ENCODE measurements at places on chromosomes 2 and 18. TPM values are rescaled to one million over a fixed set of nuclear protein-coding genes. Genes with fewer than 3 reads are reported as not detected.

DNA sequence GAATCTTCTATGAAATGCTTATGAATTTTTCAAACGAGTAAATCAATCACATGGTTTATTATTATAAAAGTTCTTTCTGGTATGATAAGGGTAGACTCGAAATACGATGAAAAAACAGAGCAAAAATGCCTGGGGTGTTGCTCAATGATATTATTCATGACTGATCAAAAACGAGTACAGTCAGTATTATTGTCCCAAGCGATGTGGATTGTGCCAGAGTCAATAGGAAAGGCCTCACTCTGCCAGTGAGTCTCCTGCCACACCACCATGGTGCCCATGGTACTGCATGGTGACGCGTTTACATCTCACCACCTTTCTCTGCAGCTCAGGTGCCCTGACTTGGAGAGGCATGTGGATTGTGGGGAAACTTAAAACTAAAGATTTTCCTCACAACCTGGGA is 58.5 kb downstream of the KCTD1 start:
- no peak for DNase-seq

DNA sequence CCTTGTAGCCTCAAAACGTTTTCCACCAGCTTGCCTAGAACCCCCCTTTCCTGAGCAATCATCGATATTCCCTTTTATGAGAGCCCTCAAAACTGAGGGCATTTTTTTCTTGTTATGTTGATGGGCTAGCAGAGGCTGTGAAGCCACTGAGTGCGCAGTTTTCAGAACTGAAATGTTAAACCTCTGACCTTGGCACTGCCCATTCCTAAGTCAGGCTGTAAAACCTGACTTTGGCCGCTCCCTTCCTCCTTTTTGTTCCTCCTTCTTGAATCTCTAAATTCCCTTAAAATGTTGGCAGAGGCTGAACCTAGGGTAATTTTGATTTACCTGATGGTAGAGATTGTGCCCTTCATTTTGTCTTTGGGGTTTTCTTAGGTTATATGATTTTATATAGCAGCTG is 334.2 kb downstream of the KIAA1328 start:
- no peak for DNase-seq

- peak; percentile 29 for DNase-seq
These were observed 645.3 kb downstream of the STK39 start for GRCh38 chr2:167602122-167602521.

DNA sequence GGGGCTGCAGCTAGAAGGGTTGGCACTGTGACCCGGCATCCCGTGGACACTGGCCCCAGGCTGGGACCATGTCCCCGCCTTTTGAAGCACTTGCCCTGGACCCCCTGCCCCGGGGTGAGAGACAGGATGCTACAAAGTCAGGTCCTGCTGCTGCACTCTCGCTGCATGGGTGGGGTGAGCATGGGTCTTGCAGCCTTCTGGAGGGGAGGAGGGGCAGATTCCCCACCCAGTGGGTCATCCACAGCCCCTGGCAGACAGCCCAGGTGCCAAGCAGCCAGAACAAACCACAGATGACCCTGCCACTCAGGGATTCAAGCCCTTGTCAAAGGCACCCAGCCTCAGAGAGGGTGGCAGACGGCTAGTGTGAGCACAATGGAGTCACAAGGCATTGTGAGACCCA is 5.7 kb upstream of the NMUR1 start:
- DNase-seq, result no peak

DNA sequence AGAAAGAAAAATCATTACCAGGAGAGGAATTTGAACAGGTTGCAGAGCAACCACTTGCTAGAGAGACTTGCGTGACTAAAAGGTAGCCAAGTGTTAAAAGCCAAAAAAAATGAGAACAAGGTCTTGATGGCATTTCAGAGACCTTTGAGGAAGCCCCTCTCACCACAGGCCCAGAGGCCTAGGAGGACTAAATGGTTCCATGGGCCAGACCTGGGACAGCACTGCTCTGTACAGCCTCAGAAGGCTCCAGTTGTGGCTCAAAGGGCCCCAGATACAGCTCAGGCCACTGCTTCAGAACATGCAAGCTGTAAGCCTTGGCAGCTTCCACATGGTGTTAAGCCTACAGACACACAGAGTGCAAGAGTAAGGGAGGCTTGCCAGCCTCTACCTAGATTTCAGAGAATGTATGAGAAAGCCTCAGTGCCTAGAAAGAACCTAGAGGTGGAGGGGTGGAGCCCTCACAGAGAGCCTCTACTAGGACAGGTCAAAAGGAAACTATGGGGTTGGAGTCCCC is 15.3 kb downstream of the CNDP1 start:
- DNase-seq, result no peak

DNA sequence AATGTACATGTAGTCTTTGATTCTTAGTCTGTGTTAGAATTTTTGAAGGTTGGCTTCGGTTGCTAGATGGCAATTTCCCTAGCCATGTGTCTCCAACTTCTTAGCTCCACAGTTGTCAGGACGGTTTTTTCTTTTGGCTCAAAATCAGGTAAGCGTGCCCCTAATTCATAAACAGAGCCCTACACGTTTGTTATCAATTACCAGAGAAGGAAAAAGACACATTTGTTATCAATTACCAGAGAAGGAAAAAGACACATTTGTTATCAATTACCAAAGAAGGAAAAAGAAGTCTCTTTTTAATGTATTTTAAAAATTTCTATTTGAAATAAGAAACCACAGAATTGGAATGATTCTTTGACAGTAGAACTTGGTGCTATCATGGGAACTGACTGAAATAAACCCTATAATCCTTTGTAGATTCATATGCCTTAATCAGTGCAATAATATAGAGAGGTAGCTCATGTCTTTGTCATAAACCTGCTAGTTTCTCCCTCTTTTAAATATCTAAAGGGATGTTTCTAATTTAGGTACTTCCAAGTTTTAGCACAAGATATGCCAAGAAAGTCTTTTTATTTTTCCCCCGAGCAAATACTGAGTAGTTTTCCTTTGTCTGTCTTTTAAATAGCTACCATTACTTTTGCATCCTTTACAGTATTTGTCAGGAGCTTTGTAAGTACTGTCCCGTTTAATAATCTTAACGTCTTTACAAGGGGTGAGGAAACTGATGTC is 35.9 kb downstream of the CAMKMT start:
- DNase-seq, result no peak

DNA sequence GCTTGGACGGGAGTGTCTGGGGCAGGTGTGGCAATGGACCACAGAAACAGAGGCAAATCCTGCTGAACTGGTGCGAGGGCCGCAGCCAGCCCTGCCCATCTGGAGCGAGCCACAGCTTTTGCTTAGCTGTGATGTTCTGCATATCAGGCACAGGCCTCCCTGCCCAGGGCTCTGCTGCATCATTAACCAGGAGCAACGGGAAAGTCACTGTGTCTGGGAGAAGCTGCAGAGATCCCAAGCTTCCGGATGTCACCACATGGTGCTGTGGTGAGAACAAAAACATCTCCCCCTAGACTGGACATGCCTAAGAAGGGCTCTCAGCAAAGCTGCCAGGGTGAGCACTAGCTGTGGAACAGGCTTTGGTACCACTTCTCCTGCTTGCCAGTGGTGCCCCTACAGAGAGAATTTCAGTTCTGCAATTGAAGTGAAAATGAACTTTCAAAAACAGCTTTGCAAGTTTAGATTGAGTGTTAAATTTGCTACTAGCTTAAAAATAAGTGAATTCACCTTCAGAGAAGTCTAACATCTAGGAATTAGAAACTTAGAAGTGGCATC is 172.9 kb upstream of the MYT1L start:
- no peak for DNase-seq

- no peak for DNase-seq
These were observed 340.4 kb upstream of the MMADHC start for GRCh38 chr2:149928011-149928410.

- DNase-seq, result no peak
These were observed 267.1 kb downstream of the ICOS start for GRCh38 chr2:204203704-204204103.

- DNase-seq, result no peak
These were observed 76.4 kb upstream of the UXS1 start for GRCh38 chr2:106270471-106270891.

DNA sequence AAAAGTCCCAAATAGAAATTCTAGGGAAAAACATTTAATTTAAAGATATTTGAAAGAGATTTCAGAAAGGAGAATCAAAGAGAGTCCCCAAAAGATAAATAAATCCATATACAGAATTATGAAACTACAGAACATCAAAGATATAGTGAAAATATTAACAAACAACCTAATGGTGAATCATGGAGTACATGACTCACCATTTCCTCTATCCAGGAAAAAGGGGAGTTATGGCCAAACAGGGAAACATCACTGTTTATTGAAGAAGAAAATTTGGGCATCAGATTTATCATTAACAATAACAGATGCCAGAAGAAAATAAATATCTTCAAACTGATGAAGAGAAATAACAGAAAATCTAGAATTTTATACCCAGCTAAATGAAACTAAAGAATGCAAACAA is 448.3 kb downstream of the CDH2 start:
- no peak for DNase-seq

DNA sequence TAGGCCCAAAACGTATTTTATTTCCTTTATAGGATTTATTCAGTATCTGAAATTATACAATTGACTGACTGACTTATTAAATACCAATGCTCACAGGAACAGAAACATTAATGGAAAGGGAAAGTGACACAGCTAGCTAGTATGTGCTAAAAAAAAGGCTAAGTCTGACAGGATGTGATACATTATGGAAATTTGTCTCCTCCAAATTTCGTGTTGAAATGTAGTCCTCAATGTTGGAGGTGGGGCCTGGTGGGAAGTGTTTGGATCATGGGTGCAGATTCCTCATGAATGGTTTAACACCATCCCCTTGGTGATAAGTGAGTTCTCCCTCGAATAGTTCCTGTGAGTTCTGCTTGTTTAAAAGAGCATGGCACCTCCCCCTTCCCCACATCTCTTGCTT is 70.6 kb upstream of the WDR75 start:
- DNase-seq, result no peak

DNA sequence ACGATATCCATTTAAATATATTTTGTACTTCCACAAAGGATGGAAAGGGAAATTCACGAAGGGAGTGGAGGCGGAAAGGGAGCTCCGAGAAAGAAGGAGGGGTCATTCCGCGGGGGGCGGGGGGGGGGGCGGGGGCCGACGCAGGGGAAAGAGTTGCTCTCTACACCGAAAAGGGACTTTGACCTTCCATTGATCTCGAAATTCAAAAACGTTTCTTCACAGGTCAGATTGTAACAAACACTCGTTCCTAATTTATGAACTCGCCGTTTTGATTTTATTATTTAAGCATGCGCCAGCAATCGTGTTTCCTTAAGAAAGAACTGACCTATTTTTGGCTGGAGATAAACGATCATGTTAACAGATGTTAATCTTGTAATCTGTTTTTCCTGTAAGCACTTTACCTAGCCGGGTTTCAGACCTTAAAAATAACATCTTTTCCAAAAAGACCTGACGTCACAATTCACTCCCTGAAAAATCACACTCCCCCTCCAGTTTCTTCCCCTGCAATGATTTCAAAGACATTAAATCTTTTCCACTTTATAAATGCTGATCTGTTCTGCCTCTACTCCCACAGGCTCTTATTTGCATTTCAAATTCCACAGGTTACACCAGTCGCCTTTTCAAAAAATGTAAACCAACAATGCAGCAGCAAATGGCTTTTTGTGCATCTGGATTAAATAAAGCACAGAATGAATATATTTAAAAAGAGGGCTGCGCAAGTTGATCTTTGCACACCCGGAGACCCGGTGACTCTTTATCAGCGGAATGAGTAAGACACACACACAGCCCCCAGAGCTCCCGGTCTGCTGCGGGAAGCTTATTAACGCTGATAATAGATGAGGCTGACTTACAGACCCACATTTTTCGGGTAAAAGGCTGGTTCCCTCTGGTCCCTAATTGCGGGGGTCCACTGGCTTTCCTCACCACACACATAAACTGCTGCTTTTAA is 1.6 kb downstream of the ZNF516 start:
- peak; percentile 68 for DNase-seq

GRCh38 chr2:106977717-106978116 is 91.8 kb upstream of the ST6GAL2 start:
- DNase-seq, result no peak

DNA sequence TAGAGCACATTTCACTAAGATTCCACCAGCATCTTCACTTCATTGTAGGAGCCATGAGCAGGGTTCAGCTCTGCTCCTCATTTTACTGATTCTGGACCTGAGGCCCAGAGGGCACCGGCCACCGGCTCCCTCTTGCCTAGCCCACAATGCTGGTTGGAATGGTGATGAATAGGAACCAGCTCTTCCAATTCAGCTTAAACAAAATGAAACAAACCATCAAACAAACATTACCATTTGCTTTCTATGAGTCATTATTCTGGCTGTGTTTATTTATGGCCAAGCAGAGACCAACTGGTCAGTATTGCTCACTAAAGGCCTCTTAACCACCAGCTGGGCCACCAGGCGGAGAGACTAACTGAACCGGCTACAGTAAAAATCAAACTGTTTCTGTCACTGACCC is 176.7 kb downstream of the MTX2 start:
- no peak for DNase-seq

- no peak for DNase-seq
These were observed 8.1 kb downstream of the TEX44 start for GRCh38 chr2:231600619-231601355.

GRCh38 chr18:63255435-63255834 is 64.1 kb downstream of the BCL2 start:
- DNase-seq, result no peak

DNA sequence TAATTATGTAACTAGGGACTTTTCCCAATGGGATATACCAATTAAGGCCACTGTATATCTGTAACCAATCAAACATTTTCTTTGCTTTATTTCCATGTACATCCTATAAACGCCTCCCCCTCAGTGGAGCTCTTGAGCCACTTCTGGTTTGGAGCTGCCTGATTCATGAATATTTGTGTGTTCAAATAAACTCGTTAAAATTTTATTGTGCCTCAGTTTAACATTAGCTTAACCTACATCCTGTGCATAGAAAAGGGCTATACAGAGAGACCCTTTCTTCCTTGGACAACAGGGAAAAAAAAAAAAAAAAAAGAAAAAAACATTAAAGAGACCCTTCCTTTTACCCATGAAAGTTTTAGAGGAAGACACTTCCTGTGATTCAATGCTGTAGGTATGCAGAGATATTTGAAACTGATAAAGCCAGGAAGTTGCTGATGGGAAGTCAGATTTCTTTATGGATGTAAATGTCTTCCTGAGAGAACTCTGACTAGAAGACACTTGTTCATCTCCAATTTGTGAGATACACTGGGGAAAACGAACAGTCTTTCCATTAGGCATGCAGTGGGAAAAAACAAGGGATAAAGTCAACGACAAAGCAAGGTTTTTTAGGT is 614.6 kb upstream of the SOX11 start:
- DNase-seq, result no peak

- no peak for DNase-seq
These were observed 12.1 kb upstream of the AMER3 start for GRCh38 chr2:130743278-130743677.

Gene KIF1A
- total RNA-seq, result 41.1 TPM

Gene UGT1A5
- not detected for total RNA-seq

Gene LOXHD1
- total RNA-seq, result not detected

Gene ADRA2B
- total RNA-seq, result 3.0 TPM

Gene COL4A3
- not detected for total RNA-seq

Gene GRP
- 2.1 TPM for total RNA-seq

Gene VSNL1
- total RNA-seq, result 54.5 TPM

Gene CXCR1
- not detected for total RNA-seq

All from neural progenitor cell (in vitro differentiated cells).